SJSA1 (cell line): ENCODE measurements at places on chromosomes 7 and 10.
A peak's percentile ranks its signal among the peaks of the same experiment; 100 is the strongest.

DNA sequence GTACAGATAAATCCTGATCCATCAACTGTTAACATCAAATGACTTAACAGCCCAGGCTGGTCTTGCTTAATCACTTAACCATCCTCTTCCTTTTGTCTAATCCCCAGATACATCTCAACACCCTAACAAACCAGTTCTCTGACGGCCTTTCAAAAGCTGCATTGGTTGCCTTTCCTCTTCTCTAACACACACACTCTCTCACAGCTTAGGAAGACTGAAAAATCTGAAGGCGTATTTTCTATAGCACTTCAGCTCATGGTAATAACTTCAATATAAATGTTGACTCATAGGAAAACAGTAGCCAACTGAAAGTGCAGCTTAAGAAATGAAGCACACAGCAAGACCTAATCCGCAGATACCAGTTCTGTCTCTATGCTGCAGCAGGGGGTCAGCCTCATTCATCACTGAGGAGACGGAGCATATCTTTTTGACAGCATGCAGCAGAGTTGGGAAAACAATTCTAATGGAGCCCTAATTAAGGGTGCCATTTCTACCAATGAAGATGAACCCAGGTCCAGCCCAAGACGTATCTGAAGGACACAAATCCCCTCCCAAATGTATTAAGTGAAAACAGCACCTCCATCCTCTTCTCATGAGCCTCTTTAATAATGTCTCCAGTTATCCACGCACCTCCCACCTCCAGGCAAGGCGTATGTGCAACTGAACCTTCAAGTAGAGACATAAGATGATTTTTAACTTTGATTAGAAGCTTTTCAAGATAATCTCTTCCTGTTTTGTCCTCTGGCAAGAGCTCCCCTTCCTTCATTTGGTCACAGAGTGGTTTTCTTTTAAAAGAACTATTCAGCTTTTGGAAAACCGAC lies 211.7 kb upstream of the NFE2L3 start:
- peaks cover 10% of the 10 kb centered on the region; the same call in 1 of the 2 replicates for H3K27me3 ChIP-seq
- no peak overlapping the region for H3K27ac ChIP-seq
- no peaks in the 10 kb centered on the region for H3K36me3 ChIP-seq

DNA sequence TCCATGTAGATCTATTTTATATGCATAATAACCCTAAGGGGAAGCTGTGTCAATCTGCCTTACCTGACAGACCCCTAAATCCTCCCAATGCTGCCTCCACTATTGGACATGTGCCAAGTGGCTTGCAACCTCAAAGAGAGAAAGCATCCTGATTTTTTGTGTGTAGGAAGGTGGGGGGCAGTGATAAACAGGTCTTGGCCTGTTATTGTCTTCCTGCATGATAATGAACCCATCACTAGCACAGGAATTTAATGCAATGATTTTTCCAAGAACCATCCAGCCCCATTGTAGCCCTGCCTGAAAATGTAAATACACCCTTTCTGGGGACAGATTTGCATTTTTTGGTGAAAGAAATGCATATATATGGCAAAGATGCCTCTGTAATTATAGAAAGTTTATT lies 850.2 kb downstream of the LRMDA start:
- no peaks in the 10 kb centered on the region for H3K36me3 ChIP-seq
- no peak overlapping the region for H3K27ac ChIP-seq
- no peaks in the 10 kb centered on the region for H3K4me1 ChIP-seq
- no peak for DNase-seq

GRCh38 chr7:92645114-92646061 lies 55.2 kb upstream of the FAM133B start:
- H3K4me3 ChIP-seq: no peak overlapping the region
- H3K27me3 ChIP-seq: no peaks in the 10 kb centered on the region
- peaks cover 40% of the 10 kb centered on the region for H3K4me1 ChIP-seq
- peak overlapping the region; percentile 25 for H3K27ac ChIP-seq

DNA sequence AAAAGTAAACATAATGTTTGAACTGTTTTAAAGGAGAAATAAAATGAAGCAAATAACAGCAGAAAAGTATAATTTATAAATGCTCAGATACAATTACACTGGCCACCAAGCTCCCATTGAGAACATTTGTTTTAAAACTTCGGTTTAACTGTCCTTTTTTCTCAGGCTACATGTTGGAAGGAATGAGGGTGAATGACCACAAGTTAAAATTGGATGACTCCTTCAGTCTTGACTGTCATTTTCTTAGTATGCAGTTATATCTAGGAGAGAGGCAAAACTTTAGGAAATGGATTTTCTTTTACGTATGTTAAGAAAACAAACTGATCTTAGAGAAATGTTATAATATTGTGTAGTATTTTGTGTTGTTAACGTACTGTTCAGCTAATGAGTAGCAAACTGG lies 5.0 kb downstream of the TRIM24 start:
- H3K27ac ChIP-seq: no peak overlapping the region
- peaks cover 4% of the 10 kb centered on the region for H3K4me1 ChIP-seq
- H3K27me3 ChIP-seq: no peaks in the 10 kb centered on the region

GRCh38 chr10:6204063-6204340 lies 1.3 kb downstream of the PFKFB3 start:
- peak overlapping the region; percentile 73 for H3K27ac ChIP-seq
- peaks cover 42% of the 10 kb centered on the region for H3K4me1 ChIP-seq
- H3K36me3 ChIP-seq: peaks cover 12% of the 10 kb centered on the region
- H3K4me3 ChIP-seq: peak overlapping the region; percentile 71

GRCh38 chr10:29914986-29915785 lies 144.2 kb downstream of the JCAD start:
- no peaks in the 10 kb centered on the region for H3K27me3 ChIP-seq
- no peaks in the 10 kb centered on the region for H3K36me3 ChIP-seq
- no peak overlapping the region for H3K4me3 ChIP-seq
- H3K4me1 ChIP-seq: no peaks in the 10 kb centered on the region
- no peak overlapping the region for H3K27ac ChIP-seq
- DNase-seq: no peak

- DNase-seq: no peak
- H3K27me3 ChIP-seq: no peaks in the 10 kb centered on the region
- peaks cover 30% of the 10 kb centered on the region for H3K36me3 ChIP-seq
- no peak overlapping the region for H3K27ac ChIP-seq
- H3K4me1 ChIP-seq: no peaks in the 10 kb centered on the region
Measured at GRCh38 chr7:107194052-107194451, 25.2 kb downstream of the HBP1 start.

- H3K4me3 ChIP-seq: no peak overlapping the region
- H3K27ac ChIP-seq: no peak overlapping the region
- H3K27me3 ChIP-seq: no peaks in the 10 kb centered on the region
- H3K36me3 ChIP-seq: no peaks in the 10 kb centered on the region
Measured at GRCh38 chr7:26686448-26686981, 177.9 kb downstream of the SKAP2 start.

DNA sequence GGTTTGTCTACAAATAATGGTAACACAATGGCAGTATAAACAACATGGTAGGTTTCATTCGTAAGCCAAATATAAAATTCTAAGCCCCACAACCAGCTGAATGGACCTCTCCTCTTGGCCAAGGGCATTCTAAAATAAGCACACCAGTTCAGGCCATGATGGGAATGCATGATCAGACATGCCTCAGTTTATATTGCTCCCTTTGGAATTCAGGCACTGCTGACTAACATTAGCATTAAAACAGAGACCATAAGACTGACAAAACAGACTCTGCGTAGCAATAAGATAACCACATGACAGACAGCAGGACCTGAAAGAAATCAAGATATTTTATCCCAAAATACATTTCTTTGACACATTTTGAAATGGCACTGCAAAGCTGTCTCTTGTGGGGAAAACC lies 125.8 kb downstream of the FAM107B start:
- no peaks in the 10 kb centered on the region for H3K36me3 ChIP-seq
- no peak overlapping the region for H3K4me3 ChIP-seq
- H3K27me3 ChIP-seq: no peaks in the 10 kb centered on the region
- H3K27ac ChIP-seq: no peak overlapping the region
- DNase-seq: no peak
- peaks cover 8% of the 10 kb centered on the region for H3K4me1 ChIP-seq

DNA sequence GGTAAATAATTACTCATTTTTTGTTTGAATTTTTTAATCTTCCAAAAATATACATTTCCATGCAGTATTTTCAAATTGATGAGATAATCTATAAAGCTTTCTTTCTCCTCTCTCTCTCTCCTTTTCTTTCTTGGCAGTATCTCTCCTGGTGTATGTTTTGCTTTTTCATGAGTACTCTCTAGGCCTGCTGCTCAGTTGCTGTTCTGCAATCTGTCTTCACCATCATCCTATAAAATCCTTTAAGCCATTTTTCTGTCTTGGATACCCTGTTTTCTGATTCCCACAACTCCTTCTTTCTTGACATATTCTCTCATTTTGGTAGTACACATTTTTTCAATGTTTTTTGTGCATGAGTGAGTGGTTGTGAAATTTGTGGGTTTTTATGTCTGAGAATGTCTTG lies 1558.1 kb upstream of the LRRTM3 start:
- H3K4me3 ChIP-seq: no peak overlapping the region
- no peak for DNase-seq
- H3K27me3 ChIP-seq: no peaks in the 10 kb centered on the region

DNA sequence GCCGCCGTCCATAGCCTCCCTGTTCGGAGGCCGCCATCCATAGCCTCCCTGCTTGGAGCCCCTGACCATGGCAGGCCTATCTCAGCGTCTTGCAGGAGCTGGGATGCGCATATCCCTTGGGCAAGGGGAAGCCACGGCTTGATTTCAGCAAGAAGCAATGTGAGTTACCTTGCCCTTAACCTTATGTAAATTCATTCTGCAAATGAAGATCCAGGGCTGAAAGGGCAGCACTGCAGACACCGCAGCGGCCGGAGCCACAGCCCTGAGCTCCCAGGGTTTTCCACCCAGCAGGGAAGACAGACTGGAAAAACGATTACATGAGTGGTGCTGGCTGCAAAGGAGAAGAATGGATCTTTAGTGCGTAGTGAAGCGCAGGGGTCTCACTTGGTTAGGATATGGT lies 95.8 kb downstream of the SEC61G start:
- H3K27me3 ChIP-seq: peaks cover 12% of the 10 kb centered on the region
- no peaks in the 10 kb centered on the region for H3K36me3 ChIP-seq
- no peak overlapping the region for H3K4me3 ChIP-seq
- no peaks in the 10 kb centered on the region for H3K4me1 ChIP-seq

- no peak for DNase-seq
- no peak overlapping the region for H3K27ac ChIP-seq
- no peaks in the 10 kb centered on the region for H3K4me1 ChIP-seq
- peaks cover 3% of the 10 kb centered on the region; the same call in 1 of the 2 replicates for H3K27me3 ChIP-seq
Measured at GRCh38 chr7:47047384-47047783, 534.5 kb downstream of the TNS3 start.

DNA sequence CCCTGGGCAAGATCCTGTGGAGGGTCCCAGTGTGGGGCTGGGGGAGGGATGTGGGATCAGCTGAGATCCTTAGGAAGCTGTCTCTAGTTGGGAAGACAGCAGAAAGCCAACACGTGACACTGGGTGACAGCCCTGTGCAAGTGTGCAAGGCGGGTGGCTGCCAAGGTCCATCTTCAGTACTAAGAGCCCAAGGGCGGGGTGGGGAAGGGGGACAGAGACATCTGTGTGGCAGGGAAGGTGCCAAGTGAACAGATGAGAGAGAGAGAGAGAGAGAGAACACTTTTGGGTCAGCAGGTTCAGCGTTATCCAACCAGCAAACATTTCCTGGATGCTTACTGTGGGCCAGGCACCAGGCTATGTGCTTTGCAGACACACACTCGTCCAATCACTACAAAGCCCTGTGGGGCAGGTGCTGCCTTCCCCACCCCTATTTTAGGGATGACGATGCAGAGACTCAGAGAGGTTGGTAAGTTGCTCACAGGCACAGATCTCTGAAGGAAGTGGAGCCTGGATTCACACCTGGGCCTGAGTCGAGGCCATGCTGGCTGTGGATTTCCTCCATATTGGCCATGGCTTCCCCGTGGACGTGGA lies 135.7 kb downstream of the GRK5 start:
- no peaks in the 10 kb centered on the region; the same call in 1 of the 2 replicates for H3K36me3 ChIP-seq
- no peak overlapping the region for H3K27ac ChIP-seq
- no peaks in the 10 kb centered on the region for H3K27me3 ChIP-seq
- no peak for DNase-seq
- peaks cover 12% of the 10 kb centered on the region for H3K4me1 ChIP-seq
- no peak overlapping the region for H3K4me3 ChIP-seq

- no peak for DNase-seq
- H3K27ac ChIP-seq: no peak overlapping the region
- H3K27me3 ChIP-seq: no peaks in the 10 kb centered on the region
- H3K36me3 ChIP-seq: peaks cover 37% of the 10 kb centered on the region
Measured at GRCh38 chr7:149001427-149002068, 26.8 kb downstream of the PDIA4 start.

DNA sequence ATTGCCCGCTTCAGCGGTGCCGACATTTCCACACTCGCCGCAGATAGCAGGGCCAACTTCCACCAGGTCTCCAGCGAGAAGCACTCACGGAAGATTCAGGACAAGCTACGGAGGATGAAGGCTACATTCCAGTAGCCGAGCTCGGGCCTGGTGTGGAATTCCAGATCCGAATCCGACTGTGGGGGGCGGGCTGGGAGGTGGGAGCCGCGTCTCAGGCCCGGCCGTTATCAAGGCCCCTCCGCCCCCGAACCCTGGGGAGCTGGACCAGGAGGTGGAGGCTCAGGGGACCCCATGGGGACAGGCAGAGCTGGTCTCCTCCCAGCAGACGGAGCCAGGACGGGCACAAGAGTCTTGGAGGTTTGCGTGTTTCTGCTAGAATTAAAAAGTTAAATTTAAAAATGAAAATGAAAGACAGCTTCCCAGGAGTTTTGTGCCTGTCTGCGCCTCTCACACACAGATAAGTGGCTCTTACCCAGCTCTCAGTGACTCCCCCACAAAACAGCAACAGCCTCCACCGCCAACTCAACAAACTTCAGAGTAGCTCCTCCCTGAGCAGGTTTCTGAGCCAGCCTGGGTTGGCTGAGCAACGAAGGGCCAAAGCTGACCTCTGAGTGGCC lies 5.2 kb upstream of the UTF1 start:
- no peaks in the 10 kb centered on the region for H3K36me3 ChIP-seq
- DNase-seq: no peak
- H3K4me1 ChIP-seq: no peaks in the 10 kb centered on the region
- H3K4me3 ChIP-seq: no peak overlapping the region

- H3K27ac ChIP-seq: no peak overlapping the region
- no peaks in the 10 kb centered on the region; the same call in 1 of the 2 replicates for H3K4me1 ChIP-seq
- H3K36me3 ChIP-seq: peaks cover 5% of the 10 kb centered on the region; the same call in 1 of the 2 replicates
- DNase-seq: no peak
- no peak overlapping the region for H3K4me3 ChIP-seq
Measured at GRCh38 chr7:139673230-139673629, 104.6 kb downstream of the HIPK2 start.

DNA sequence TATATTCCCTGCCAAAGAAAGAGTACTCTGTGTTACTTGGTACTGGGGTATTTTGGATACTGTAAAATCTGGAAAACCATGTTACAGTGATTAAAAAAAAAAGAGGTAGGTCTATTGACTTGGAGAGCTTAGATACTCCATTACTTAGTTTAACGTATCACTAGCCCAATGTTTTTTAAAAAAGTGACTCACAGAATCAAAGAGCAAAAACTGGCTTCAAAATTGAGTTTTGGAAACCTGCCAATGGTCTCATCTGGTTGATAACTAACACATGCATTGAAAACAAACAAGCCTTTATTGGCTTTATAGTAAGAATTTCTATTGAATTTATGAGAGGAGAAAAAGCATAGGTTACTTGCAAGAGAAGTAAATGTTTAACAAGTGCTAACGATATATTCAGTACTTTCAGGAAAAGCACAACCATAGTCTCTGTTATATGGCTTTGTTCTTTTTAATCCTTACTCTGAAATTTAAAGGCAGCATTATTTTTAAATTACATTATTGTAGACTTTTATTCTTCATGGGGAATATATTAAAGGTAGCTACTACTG lies 563.3 kb upstream of the SORCS1 start:
- no peaks in the 10 kb centered on the region for H3K36me3 ChIP-seq
- no peak overlapping the region for H3K27ac ChIP-seq
- H3K27me3 ChIP-seq: no peaks in the 10 kb centered on the region
